T-helper 17 cell (primary cell): ENCODE measurements at places on chromosomes 2 and 18.

GRCh38 chr2:182291296-182291695, 135.5 kb downstream of the PDE1A start:
- no peak for DNase-seq

DNA sequence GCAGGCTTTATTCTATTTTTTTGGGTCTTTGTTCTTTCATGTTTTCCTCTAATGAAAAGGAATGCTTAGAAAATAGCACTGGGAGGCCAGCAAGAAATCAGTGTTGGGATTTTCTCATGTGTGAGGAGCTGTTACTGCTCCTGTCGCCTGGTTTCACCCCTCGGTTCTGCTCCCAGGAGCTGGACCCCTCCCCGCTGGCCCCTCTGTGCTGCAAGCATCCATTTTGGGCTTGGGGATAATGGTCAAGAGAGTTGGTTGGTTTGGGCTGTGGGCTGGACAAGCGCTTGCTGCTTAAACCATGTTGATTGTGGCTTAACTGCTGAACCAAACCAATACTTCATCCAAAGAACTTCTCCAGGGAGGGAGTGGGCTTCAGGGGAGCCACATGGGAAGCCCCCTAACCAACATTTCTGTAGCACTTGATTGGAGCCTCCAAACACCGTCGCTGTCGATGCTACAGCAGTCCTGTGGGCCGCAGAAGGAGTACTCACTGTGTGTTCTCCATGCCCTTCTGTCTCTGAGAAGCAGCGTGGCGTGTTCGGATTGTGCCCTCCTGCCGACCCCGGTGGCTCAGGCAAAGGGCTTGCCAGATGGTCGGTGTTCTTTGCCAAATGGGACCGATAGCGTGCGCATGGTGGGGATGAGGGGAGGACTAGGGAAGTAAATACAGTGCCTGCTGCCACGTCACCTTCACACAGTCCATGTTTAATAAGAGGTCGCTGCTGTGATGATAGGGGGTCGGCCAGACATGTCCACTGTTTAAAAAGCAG, 40.0 kb downstream of the AGAP1 start:
- DNase-seq = no peak

GRCh38 chr2:215366440-215367032, 54.7 kb downstream of the ATIC start:
- no peak for DNase-seq

- DNase-seq = no peak
Measured at GRCh38 chr2:159131267-159131913, 155.1 kb downstream of the WDSUB1 start.

DNA sequence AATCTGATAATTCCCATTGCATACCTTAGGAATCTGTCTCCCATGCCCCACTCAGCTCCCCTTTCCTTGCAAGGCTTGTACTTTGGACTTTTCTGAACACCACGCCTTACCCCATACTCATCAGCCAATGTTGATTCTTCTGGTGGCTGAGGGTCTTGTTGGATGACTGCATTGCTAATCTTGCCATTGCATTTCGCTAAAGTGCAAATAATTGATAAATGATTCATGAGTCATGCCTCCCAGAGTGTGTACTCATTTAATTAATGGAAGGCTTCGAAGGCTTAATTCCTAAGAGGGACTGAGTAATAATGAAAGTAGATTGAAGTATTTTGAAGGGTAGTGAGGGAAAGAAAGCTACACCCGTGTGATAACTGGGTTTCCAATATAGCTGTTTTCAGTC, 28.0 kb upstream of the PPP1R1C start:
- DNase-seq = no peak

GRCh38 chr2:96233880-96234316, 25.3 kb upstream of the STARD7 start:
- no peak for DNase-seq

GRCh38 chr2:42474765-42475454, 18.9 kb downstream of the KCNG3 start:
- DNase-seq = no peak

- DNase-seq = no peak
Measured at GRCh38 chr2:21032338-21033236, 11.3 kb downstream of the APOB start.

- DNase-seq = no peak
Measured at GRCh38 chr18:41613003-41613609, 341.9 kb upstream of the PIK3C3 start.

DNA sequence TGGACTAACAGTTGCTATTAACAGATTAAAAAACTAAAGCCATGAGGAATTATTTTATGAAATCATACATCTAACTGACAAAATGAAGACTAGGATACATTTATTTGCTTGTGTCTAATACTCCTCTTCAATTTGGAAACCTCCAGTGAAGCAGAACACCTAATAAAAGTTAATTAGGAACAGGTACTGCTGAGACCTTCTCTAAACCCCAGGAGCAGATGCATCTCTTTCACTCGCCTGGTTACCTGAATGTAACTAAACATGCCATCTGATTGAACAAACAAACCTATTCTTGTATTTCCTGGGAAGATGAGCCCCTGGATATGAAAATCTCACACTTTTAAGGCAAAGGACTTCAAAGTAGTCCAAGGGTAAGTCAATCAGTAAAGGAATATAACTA, 898.2 kb downstream of the NRXN1 start:
- DNase-seq = no peak

DNA sequence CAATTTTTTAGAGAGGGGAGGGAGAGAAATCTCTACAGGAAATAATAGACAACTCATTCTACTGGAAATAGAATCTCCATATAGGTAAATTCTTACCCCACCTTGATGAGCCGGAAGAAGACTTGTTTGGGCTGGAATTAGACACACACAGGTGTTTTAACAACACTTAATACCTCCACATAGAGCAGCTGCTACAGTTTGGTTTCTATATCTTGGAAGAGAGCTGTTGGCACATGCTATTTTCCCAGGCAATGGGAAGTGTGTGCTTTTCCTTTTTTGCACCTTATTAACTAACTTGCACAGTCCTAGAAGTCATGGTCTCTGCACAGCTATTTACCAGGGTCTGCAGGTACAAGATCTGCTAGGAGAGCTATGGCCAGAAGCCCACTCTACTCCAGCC, 73.7 kb downstream of the SATB2 start:
- DNase-seq = no peak

GRCh38 chr18:22546905-22547570, 129.3 kb upstream of the CTAGE1 start:
- DNase-seq = no peak

DNA sequence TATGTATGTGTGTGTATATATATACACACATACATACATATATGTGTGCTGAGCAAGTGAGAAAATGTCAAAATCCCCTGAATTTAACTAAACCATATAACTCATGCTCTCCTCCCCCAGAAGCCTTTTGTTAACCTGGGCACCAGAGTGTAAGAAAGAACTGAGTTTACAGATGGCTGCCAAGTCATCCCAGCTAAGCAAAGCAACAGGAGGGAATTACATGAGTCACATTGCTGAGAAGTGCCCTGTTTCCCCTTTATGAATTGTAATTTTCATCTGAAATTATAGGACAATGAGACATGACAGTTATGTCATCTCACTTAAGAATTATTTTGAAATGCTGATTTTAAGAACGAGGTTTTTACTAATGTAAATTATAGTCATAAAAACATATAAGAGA, 29.9 kb downstream of the SCN7A start:
- DNase-seq = no peak

GRCh38 chr18:36012891-36013290, 40.4 kb downstream of the RMP24 start:
- no peak for DNase-seq

- no peak for DNase-seq
Measured at GRCh38 chr2:168416555-168416954, 39.5 kb upstream of the CERS6 start.

GRCh38 chr18:55470826-55471225, 117.2 kb downstream of the TCF4 start:
- DNase-seq = no peak

GRCh38 chr18:24514439-24514838, 54.0 kb downstream of the HRH4 start:
- DNase-seq = no peak

DNA sequence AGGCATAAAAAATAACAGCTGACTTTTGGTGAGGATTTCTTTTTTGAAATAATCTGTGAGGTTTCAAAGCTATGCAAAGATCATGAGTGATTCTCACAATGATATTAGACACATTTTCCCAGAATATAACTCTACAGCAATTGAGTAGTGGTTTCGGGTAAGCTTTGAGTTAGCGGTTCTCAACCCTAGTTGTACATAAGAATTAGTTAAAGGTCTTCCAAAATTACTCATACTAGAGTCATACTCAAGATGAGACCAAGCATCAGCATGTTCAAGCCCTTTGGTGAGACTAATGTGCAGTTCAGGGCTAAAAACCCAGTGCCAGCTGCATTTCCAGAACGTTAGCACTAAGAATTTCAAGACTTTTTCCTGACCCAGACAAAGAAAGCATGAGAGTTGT, 31.1 kb downstream of the DSG4 start:
- no peak for DNase-seq

DNA sequence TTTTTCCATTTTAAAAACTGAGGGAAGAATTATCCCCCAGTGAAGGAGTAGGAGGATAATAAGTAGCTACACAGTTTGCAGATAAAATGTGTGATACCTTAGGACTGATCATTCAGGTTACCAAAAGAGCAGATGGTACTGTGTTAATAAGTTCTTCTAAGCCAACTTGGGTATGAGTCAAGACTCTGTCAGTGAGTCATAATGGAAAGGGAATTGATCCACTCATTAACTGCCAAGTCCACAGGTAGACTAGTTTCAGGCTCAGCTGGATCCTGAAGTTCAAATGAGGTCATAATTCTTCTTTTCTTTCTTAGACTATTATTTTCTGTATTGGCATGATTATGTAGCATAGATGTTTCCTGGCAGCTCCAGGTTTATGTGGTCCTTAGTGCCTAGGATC, 142.4 kb upstream of the ALPP start:
- no peak for DNase-seq

DNA sequence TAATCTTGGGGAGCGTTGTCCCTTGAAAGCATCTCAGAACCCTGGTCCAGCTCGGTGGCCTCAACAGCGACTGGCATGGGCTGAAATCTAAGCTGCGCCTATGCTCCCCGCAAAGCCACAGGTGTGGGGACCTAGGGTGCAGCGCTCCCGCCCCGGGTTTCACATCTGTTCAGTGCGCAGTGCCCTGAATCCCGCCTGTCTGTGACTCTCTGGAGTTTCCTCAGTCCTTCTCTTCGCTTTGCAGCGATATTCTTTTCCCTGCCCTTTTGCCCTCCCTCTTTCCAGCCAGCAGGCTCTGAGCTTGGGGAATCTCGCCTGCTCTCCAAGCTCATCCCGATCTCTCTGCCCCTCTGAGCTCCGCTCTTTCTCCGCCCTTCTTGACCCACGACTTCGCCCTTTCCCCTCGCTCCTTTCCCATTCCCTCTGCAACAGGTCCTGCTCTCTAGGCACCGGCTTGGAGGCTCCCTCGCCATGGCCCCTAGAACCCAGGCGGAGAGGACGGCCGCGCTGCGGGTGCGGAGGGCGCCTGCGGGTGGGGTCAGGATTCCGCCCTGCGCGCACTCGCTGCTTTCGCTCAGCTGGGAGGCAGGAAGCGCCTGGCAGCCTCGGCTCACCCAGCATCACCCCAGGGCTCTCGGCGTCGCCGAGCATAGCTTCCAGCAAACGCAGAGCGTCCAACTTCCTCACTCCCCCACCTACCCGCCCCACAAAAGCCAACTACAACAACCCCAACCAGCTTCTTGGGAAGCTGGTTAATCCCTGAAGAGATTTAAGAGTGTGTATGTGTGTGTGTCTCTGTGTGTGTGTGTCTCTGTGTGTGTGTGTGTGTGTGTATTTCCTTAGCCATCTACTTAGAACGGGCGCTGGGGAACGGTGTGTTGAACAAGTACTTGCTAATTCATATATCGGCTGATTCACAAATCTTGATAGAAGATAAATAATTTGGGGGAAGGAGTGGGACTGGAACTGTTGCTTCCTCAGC, 1.1 kb downstream of the GRP start:
- no peak for DNase-seq

- DNase-seq = no peak
Measured at GRCh38 chr2:223722226-223722625, 115.2 kb downstream of the AP1S3 start.

- DNase-seq = no peak
Measured at GRCh38 chr2:208319391-208319790, 53.3 kb downstream of the PIKFYVE start.

- no peak for DNase-seq
Measured at GRCh38 chr18:36302676-36303075, 5.2 kb downstream of the FHOD3 start.

GRCh38 chr2:236661762-236662110, 92.1 kb downstream of the ACKR3 start:
- DNase-seq = no peak

- DNase-seq = no peak
Measured at GRCh38 chr2:102345329-102345920, 10.2 kb upstream of the IL18R1 start.

- DNase-seq = no peak
Measured at GRCh38 chr18:3332376-3332775, 70.4 kb downstream of the MYL12B start.

DNA sequence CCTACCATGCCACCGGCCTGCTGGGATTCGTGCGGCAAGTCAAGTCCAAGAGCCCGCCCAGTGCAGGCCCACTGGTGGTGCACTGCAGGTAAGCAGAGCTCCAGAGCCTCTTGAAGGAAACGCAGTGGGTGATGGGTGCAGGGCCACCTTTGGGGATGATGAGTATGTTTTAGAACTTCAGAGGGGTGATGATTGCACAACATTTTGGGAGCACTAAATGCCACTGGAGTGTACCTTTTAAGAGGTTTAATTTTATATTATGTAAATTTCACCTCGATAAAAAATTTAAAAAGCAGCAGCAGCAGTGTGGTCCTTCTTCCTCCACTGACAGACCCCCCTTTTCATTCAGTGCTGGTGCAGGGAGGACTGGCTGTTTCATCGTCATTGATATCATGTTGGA, 233.1 kb upstream of the RAB12 start:
- DNase-seq = no peak

DNA sequence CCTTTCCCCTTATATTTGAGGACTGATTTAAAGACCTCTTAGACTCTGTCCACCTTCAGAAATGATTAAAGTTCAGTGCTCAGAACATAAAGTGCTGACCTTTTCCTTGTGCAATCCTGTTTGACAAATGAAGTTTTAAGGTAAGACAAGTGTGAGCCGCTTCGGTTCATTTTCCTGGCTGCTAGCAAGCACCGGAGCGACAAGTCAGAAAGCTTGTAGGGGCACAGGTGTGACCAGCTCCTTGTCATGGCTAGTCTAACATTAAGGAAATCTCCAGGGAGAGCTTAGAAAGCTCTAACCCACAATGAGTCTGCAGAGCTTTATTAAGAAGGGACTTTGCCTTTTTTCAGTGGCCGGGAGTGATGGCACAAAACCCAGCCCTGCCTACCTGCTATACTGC, 2.3 kb upstream of the NCKAP5 start:
- no peak for DNase-seq

DNA sequence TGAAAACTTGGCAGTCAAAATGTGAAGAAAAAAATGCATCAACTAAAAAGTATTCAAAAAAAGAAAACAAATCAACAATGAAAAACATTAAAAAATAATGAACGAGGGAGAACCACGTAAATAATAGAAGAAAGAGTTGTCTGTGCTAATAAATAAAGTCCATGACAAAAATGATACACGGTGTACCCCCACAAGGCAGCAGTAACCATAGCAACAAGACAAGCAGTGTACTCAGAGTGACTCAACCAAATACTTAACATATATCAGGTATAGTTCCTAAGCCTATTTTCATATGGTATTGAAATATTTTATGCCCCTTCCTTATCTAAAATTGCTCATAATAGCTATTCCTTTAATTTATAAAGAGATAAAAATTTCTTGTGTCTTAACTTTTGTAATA, 162.3 kb upstream of the TMEM200C start:
- no peak for DNase-seq
